Stimulated activated CD4-positive, alpha-beta T cell treated with anti-CD3 and anti-CD28 coated beads, Interleukin-2, amount 100 ng/mL, for 48 hours (primary cell): ENCODE measurements at places on chromosomes 1 and 21.

GRCh38 chr1:67691712-67692111 lies 6.7 kb downstream of the GADD45A start:
- no peak for DNase-seq

- DNase-seq: no peak
Measured at GRCh38 chr1:33908324-33908956, 44.6 kb downstream of the HMGB4 start.

- no peak for DNase-seq
Measured at GRCh38 chr21:46603228-46603627, 1.7 kb downstream of the S100B start.

DNA sequence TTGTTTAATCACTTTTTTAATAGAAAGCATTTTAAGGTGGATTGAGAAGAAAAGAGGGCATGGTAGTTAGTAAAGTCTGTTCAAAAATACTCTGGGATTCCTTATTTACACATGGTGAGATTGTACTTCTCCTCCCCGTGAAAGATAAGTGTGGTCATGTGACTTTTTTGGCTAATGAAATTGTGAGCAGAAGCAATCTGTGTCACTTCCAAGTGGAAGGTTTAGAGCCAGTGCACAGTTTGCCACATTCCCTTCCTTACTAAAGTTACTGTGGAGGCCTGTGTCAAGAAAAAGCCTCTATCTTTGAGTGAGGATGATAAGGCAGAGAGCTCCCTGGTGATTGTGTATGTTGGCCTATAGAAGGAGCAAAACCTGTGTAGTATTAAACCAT lies 471.3 kb downstream of the OMA1 start:
- DNase-seq: no peak

DNA sequence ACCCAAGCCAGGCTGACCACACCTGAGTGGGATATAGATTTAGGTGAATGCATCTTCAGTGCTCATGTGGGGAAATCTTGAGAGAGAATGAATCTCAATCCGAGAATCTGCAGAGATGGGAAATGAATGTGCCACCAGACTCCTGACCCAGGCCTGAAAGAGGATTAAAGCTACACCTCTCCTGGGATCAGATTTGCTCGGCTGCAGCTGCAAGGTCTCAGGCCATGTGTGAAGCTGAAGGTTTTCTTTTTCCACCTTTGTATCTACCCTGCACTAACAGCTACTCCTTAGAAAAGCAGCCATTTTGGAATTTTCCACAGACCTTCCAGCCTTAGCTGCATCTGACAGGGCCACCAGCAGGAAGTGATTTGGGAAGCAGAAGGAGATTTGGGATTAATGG lies 18.3 kb downstream of the GPR3 start:
- no peak for DNase-seq

DNA sequence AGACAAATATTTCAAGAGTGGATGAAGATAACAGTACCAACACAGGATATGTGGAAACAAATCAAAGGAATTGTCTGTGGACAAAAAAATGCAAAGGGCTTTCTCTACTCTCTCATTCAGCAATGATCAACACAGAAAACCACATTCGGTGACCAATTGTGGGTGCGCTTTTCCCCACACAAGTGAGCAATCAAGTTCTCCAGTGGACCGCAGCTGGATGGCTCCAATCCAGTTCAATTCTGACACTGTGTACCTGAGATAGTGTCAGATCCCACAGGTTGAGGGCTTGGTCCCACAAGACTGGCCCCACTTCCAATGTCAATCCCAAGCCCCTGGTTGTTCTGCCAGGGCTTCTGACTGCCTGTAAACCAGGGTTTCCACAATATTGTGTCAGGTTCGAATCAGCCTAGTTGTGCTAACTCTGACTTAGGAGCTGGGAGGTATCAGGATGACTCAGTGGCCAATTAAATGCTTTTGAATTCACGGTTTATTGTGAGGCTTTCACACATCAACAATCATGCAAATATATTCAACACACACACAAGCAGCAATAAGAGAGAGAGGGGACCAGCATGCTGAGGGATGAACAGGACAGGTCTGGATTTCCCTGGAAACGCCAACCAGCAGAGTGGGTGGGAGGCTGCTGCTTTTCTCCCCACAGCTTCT lies 87.0 kb upstream of the BTG3 start:
- no peak for DNase-seq

DNA sequence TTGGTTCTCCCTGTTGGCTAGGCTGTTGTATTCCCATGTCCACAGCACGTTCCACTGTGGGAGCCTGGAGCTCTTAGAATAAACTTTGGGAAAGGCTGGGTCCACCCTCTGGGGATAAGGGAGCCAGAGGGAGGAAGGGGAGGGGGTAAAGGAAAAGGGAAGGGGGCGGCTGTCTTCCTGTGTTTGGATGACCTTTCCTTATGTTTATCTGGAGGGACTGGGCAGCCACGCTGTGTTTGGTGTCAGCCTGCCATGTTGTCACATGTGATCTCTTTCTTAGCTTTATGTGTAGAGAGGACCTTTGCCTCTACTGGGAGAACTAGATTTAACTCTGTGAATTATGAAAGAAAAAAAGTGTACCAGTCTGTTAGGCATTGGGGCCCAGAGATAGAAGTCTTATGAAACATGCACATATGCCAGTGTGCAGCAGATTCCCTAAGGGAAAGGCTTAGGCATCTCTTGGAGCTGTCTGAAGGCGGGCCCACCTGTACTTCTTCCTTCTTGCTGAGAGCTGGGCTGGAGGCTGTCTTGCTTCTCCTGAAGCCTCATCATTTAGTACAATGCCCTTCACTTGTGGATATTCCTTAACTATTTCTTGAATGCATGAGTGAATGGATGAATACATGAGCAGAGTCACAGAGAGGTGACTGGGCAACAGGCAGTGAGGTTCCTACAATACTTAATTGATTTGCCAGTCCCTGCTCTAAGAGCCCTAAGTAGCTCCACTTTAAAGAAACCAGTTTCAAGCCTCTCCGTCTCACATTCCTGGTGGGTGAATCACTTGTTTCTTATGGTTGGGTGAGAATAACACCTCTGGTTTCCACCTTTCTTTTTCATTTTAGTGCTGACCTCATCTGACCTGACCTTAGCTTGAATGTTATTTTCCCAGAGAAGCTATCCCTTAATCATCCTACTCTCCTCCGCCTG lies 62.5 kb upstream of the ARHGAP29 start:
- no peak for DNase-seq
